Nasal cavity respiratory epithelium epithelial cell of viscerocranial mucosa (primary cell): ENCODE measurements at places on chromosomes 16 and 17. TPM values are rescaled to one million over a fixed set of nuclear protein-coding genes. Genes with fewer than 3 reads are reported as not detected.

The CAVIN1 gene
- 97.4 and 146 TPM in 2 replicates for total RNA-seq

The CPHXL2 gene
- total RNA-seq: not detected in 2 replicates

The FBXW10 gene
- under 0.01 and 0.14 TPM in 2 replicates for total RNA-seq

The IRX5 gene
- 0.93 and 3.1 TPM in 2 replicates for total RNA-seq

The CCL7 gene
- not detected in 2 replicates for total RNA-seq

The TEX19 gene
- total RNA-seq: not detected in 2 replicates

The TANGO6 gene
- total RNA-seq: 15.4 and 17.0 TPM in 2 replicates
